ENCODE measurements at places on chromosomes 12 and 14. TPM values are rescaled to one million over a fixed set of nuclear protein-coding genes. Genes with fewer than 3 reads are reported as not detected.

Gene GNB3
- 2.3 TPM for total RNA-seq

Gene KCNC2
- not detected for total RNA-seq

Gene ACSM4
- not detected for total RNA-seq

Gene SMIM41
- total RNA-seq: not detected

All from glomerular endothelial cell (primary cell).